ENCODE measurements at places on chromosomes 5 and 9.

- DNase-seq, result no peak
Measured at GRCh38 chr5:142934051-142934762, 164.0 kb downstream of the ARHGAP26 start.

DNA sequence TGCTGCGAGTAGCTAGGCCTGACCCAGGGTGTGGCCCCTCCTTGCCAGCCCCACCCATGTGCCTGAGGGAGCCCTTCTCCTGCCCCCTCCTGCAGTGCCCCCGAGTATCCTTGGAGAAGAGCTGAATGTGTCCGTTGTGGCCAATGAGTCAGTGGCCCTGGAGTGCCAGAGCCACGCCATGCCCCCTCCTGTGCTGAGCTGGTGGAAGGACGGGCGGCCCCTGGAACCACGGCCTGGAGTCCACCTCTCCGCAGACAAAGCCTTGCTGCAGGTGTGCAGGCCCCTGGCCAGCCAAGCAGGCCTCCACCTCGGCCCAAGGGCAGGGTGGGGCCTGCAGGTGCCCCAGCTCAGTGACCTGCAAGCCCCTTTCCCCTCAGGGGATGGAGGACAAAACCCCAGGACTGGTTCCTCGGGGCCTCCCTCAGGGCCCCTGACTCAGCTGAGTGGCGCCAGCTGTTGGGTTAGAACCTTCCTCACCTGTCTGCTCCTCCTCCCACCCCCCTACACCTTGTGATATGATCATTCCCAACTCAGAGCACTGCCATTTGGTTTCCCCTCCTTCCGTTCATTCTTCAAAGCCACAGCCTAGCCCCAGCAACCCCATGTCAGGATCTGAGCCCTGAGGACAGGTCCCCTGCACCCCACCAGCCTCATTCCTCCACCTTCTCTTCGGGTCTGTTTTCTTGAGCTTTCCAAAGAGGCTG is 80.0 kb upstream of the ASS1 start:
- DNase-seq, result no peak

GRCh38 chr5:35924122-35924949 is 14.1 kb downstream of the CAPSL start:
- no peak for DNase-seq

DNA sequence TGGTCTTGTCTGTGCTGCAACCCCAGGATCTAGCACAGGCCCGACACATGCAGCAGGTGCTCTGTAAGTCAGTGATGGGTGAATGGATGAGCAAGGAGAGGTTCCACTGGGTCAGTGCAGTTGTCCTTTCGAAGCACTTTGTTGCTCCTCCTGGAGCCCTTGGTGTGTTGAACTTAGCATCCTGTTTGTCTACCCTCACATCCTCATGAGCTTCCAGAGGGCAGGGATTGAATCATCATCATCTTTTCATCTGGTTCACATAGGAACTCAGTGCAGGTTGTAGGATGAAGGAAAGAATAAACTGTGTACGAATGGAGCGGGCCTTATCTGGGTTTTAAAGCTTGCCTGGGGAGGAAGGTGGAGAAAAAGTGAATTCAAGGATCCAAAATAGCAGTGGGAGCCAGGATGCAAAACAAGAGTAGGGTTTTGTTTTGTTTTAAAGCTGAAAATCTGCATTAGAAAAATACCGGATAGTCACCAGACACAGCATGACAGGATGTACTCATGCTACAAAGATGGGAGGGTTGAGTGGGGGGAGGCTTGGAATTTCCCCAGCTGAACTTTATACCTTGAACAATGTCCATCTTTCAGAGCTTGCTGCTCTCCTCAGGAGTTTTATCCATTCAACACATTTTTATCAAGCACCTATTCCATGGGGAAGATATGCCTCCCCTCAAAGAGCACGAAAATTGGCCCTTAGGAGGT is 55.8 kb downstream of the PTTG1 start:
- DNase-seq, result no peak

All from stimulated activated naive CD8-positive, alpha-beta T cell treated with anti-CD3 and anti-CD28 coated beads, Interleukin-15, amount 100 ng/mL, for 72 hours (primary cell).